Cortex of kidney (tissue), 1 donor: ENCODE measurements at places on chromosomes 4 and X.

DNA sequence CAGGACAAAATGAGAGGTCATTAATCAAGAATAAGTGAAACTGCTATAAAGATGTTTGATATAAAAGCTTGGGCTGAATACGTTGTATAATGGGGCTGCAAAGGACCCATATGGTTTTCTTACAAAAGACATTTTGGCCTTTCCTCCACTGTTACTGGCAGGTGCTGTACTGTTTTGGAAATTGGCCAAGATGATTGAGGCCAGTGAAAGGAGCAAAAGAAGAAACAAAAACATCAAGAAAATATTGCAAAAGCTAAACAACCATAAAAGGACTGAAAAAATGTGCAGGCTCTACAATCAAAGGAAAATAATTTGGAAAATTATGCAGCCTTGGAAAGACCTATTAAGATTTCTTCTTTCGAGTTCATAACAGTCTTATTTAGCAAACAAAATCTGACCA is 222.2 kb upstream of the PPP1R2C start:
- no peak for DNase-seq

- DNase-seq, result no peak
Measured at GRCh38 chrX:109709129-109709631, 23.9 kb downstream of the ACSL4 start.

GRCh38 chr4:139819082-139819481 is 153.5 kb downstream of the MGST2 start:
- DNase-seq, result no peak

- DNase-seq, result no peak
Measured at GRCh38 chrX:68113837-68114572, 319.3 kb downstream of the OPHN1 start.

GRCh38 chr4:205097-205756 is 80.9 kb downstream of the ZNF718 start:
- no peak for DNase-seq

- DNase-seq, result no peak
Measured at GRCh38 chr4:126271292-126271691, 956.5 kb downstream of the FAT4 start.

- no peak for DNase-seq
Measured at GRCh38 chr4:7716010-7716721, 223.5 kb downstream of the AFAP1 start.

- no peak for DNase-seq
Measured at GRCh38 chr4:54159543-54159942, 59.6 kb downstream of the GSX2 start.

DNA sequence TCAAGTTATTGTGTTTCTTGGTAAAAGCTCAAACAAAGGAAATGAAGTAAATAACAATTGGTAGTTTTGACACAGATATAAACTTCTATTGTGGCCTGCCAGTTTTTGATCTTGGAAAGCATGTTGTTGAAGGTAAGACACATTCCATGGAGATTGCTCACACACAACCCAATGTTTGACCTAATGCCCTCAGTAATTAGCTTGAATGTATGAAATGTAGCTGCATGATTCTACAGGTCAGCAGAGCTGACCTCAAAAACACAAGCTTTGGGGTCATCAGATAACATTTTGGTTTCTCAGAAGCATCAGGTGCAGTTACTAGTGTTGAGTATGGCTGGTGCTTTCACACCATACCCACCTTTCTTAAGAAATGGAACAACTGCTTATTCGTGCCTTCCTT is 16.5 kb downstream of the GPR173 start:
- DNase-seq, result no peak

- DNase-seq, result no peak
Measured at GRCh38 chr4:95728145-95728544, 111.7 kb upstream of the PDHA2 start.

- no peak for DNase-seq
Measured at GRCh38 chrX:33194289-33194688, 17.1 kb downstream of the DMD start.

DNA sequence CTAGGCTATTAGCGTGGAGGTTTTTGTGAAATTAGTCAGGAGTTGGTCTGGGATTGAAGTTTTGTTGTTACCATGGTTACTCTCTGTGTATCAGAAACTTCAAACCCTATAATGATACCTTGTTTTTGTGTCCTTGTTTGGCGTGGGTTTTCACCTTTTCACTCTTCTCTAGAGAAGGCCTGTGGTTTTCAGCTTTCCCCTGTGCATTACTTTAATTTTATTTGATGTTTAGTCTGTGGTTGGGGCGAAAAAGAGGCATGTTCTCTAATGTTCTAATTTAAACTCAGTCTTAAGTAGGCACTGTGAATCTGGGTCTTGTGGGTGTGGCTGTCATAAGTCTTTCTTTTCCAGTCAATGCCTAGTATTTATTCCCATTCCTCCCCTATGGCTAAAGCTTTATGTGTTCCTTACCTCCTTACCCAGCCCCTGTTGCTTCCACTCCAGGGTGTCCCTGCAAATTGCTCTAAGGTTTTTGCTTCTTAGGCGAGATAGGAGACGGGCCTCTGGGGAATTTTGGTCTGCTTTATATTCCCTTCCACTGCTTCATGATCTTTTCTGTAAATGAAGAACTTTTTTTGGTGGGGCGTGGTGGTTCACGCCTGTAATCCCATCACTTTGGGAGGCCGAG is 326.3 kb upstream of the ZCCHC13 start:
- DNase-seq, result no peak

GRCh38 chr4:135418353-135418752 is 1216.8 kb upstream of the PABPC4L start:
- DNase-seq, result no peak

- DNase-seq, result no peak
Measured at GRCh38 chr4:89898304-89898716, 3.7 kb downstream of the MMRN1 start.

- no peak for DNase-seq
Measured at GRCh38 chrX:13420545-13421183, 100.8 kb upstream of the ATXN3L start.

DNA sequence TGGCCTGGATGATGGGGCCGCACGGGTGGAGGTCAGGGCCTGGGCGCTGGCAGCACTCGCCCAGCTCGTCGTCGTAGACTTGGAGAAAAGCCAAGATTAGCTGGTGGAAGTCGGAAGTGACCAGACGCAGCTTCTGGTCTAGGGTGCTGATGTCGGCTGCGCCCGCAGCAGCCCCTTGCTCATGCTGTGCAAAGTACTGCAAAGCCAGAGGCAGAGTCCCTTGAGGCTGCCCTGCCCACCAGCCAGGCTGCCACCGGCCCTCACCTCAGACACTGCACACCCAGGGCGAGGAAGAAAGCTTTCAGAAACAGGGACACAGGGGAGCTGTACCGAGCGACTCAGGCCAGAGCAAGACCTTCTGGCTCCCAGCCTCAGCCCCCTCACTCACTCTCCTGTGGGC is 9.7 kb upstream of the TREX2 start:
- no peak for DNase-seq

GRCh38 chr4:115780268-115780667 is 666.8 kb upstream of the NDST4 start:
- no peak for DNase-seq

GRCh38 chrX:120561634-120562568 is 1.1 kb upstream of the CUL4B start:
- no peak for DNase-seq

GRCh38 chrX:32571579-32571978 is 639.8 kb downstream of the DMD start:
- no peak for DNase-seq

- DNase-seq, result no peak
Measured at GRCh38 chr4:111960241-111960667, 185.0 kb upstream of the FAM241A start.

DNA sequence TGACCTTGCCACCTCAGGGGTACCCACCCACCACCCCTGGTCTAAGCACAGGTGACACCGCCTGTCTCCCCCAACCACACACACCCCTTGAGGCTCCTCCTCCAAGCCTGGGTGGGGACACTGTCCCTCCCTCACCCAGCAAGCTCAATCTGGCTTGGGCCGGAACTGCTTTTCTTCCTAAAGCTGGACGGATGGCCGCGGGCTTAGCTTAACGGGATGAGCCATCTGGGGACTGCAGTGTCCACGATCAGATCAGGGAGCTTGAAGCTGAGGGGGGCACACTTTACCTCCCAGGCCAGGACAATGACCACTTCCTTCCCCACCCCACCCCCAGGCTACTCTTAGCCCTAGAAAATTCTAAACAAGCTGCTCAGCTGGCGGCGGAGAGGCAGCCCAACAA is 1.0 kb upstream of the SLC6A8 start:
- no peak for DNase-seq

DNA sequence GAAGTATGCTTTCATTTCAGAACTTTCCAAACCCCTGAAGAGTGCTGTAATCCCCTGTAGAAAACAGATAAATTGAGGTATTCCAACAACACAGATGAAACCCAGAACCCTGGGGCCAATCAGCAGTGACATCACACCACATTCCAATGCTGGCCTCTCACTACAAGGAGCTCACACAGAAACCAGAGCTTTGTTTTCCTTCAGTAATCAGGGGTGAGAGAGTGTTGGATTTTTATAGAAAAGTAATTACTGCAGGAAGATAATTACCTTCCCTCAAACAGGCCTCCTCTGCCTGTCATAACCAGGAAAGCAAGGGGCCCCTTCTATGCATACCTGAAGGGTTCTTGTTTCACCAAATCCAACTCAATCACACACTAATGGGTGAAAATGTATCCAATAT is 246.2 kb downstream of the SCFD2 start:
- no peak for DNase-seq

DNA sequence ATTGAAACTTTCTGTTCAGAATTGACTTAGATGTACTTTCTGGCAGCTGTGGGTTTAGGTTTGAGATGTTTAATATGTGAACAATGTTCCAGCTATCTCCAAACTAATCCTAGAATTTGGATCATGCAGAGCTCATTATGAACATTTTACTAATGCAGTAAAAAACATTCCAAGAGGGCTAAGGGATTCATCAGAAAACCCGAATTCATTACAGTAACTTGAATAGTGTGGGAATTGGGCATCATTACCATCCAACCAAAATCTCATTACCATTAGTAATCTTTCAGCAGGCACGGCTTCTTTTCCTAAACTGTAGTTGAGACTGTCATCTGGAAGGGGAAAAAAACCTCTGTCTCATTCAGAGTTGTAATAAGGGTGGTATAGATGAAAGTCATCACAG is 91.0 kb downstream of the LIMCH1 start:
- DNase-seq, result no peak

GRCh38 chr4:6925357-6925836 is 15.8 kb downstream of the TBC1D14 start:
- no peak for DNase-seq

DNA sequence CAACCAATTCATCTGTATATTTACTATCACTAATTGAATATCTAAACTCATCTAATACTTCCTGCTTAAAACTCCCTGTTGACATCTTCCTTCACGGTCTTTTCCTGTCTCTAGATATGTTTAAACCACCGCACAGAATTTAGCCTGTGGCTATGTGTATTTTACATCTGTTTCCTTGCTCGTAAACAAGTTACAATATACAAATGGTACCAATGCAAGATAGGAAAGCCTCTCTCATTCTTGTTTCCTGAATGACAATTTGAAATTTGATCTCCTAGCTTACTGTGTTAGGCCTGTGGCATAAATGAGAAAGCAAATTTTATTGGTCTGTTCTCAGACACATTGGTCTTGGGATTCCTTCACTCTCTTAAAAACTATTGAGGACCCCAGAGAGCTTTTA is 89.7 kb upstream of the PCDH7 start:
- no peak for DNase-seq

- no peak for DNase-seq
Measured at GRCh38 chrX:134512566-134512965, 52.6 kb downstream of the HPRT1 start.

- no peak for DNase-seq
Measured at GRCh38 chr4:152166567-152166966, 369.3 kb downstream of the FBXW7 start.

DNA sequence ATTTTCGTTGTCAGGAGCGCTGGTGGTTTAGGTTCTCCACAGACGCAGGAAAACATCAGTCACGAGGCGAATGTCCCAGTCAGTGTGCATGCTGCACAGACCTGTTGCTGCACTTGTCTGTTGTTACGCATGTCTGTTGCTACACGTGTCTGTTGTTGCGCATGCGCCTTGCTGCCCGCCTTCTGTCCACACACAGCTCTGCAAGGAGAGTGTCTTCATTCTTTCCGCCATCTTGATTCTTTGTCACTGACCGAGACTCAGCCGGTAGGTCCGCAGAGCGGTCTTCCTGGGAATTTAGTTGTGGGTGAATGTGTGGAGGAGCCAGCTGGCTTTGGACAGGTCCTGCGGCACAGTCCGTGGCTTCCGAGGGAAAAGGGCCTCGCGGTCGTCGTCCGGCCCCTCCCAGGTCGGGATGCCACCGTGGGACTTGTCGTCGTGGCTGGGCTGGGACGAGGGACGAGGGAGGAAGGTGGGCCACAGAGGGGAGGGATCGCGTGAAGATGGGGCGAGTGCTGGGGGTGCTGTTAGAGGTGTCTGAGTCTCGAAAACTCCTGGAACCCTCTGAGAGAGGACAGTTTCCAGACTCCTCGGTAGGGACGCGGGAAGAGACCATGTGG is at the start of gene PAGE2B:
Gene PAGE2B, plus strand, starts transcription at position 180 of the 617 bp plus-strand sequence. CDS start 1,012 bp downstream, outside the sequence.
- no peak for DNase-seq

- no peak for DNase-seq
Measured at GRCh38 chr4:94171616-94172015, 36.0 kb upstream of the SMARCAD1 start.
